DMS53 (cell line): ENCODE measurements at places on chromosomes 5 and 9.

- DNase-seq = no peak
Measured at GRCh38 chr5:139797856-139798510, 2.4 kb downstream of the PSD2 start.

DNA sequence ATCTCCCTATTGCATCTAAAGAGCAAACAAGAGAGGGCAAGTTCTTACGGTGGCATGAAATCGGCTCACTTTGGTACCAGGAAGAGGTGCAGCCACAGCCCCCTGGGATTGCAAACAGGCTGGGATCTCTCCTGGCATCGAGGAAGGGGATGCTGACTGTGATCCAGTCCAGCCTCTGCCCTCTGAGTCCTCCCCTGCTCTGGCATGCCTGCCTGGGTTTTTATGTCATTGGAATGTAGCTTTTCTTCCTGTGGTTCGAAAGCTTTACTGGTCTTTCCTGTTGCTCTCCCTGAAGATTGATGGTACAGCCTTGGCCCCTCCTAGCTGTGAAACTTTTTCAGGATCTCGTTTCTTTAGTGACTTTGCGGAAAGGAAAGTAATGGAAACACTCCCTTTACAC lies 6.6 kb downstream of the SLC46A2 start:
- DNase-seq = no peak

DNA sequence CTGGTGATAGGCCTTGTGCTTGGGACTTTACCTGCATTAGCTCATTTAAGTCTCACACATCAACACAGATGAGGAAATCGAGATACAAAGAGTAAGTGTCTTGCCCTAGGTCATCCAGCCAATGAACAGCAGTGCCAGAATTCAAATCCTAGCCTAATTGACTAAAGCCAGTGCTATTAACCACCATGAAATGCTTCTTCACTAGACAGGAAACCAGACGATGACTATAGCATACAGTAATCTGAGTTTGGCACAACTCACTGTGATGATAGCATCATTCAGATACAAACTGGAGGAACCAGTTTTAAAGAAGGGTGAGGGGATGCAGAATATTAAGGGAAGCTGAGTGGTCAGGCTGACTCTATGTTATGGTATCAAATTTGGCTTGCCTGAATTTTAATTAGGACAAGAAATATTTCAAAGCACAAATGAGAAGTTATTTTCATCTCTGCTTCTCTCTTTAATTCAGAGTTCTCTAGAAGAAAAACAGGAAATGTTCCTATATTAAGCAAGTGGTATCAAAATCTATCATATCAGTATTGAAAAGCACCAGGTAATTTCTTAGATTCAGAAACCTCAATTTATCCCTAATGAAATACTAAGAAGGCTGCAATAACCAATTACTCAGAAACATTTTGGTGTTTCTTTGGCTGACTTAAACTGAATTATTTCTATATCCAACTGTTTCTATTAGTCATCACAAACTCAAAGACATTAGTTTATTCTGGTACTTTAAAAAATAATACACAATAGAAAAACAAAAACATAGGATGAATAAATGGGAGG lies 147.0 kb upstream of the RASA1 start:
- DNase-seq = peak; percentile 83

DNA sequence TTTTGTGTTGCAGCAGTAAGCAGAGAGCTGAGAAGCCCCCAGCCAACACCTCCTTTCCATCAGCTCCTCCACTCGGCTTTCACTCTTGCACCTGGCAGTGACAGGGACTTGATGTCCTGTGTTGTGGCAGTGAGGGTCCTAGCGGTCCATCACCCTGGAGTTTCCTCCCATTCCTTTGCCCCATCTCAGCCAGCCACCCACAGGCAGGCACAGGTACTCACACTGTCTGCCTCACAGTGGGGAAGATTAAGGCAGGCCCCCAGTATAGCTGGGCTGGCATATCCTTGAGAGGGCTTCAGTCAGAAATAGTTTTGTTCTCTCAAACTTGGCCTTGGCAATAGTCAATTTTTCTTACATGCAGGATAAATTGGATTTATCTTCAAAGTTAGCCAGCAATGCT lies 362.7 kb downstream of the GADD45G start:
- no peak for DNase-seq

DNA sequence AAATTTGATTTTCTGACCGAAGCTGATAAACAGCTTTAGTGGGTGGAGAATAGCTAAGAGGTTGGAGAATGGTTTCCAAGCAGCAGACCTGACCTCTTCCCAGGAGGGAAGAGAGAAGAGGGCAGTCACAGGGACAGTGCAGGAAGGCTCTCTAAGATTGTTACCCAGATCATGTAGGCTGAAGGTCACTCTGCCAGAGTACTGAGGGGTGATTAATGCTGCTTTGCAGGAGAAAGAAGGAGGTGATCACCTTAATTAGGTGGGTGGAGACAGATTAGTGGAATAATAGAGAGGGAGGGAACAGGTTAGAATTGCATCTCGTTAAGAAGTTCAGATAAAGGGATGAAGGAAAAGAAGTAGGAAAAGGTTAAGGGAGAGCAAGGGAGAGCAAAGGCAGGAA lies 440.5 kb downstream of the BRINP1 start:
- DNase-seq = no peak

DNA sequence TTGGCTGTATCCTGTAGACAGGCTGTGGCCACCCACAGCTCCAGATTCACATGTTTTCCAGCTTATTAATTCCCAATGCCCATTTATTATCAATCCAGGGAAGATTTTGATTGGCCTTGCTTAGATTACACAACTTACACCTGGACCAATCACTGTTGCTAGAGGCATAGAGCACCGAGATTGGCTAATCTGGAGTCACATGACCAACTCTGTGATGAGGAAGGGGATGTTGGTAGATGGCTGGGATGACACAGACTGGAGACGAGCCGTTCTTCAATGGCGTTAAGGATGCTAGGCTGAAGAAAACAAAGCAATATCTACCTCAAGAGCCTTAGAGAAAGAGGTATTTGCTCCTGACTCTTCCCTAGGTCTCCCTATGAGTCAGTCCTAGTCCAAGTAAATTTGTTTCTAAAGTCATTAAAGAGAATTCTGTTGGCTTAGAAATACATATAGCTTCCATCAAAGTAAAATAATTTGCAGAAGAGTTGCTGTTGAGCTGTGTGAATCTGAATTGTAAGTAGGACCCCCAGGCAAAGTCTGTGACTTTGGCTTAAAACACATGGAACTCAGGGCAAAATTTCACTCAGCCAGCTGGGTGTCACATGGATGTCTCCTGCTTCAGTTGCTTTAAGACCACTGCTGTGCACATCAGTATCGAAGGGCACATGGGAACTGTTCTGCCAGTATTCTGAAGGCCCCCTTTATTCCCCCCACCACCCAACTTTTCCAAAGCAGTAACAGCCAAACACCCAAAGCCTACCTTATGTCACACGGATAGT lies 326.4 kb upstream of the KLF4 start:
- no peak for DNase-seq

DNA sequence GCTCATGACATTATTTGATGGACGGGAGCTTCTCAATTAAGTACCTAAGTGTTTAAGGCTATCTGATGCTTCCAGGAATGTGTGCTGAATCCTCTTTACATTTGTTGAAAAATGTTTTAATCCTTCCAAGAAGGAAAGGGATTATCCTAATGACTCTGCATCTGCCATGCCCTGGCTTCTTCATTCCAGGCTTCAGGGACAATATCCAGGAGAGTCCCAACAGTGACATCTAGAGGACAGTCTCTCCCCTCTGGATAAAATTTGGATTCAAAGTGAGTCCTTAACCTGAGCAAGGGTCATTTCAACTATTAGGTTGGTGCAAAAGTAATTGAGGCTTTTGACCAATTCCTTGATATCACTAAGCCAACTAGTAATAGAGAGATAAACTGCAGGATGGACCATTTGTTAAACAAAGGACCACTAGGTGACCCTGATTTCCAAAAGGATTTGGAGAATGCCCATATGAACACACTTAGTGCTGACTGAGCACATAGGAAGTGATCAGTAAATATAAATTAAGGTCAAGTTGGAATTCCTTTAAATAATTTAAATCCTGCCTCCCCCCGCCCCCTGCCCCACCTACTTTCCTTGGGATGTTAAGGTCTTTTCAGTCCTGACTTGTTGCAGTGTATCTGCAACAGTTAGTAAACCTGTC lies 19.1 kb downstream of the TNFSF8 start:
- peak; percentile 82 for DNase-seq
